ENCODE measurements at places on chromosomes 11 and 22.

- no peak for DNase-seq
Observed at GRCh38 chr11:67694875-67695555, 20.6 kb upstream of the ALDH3B2 start.

DNA sequence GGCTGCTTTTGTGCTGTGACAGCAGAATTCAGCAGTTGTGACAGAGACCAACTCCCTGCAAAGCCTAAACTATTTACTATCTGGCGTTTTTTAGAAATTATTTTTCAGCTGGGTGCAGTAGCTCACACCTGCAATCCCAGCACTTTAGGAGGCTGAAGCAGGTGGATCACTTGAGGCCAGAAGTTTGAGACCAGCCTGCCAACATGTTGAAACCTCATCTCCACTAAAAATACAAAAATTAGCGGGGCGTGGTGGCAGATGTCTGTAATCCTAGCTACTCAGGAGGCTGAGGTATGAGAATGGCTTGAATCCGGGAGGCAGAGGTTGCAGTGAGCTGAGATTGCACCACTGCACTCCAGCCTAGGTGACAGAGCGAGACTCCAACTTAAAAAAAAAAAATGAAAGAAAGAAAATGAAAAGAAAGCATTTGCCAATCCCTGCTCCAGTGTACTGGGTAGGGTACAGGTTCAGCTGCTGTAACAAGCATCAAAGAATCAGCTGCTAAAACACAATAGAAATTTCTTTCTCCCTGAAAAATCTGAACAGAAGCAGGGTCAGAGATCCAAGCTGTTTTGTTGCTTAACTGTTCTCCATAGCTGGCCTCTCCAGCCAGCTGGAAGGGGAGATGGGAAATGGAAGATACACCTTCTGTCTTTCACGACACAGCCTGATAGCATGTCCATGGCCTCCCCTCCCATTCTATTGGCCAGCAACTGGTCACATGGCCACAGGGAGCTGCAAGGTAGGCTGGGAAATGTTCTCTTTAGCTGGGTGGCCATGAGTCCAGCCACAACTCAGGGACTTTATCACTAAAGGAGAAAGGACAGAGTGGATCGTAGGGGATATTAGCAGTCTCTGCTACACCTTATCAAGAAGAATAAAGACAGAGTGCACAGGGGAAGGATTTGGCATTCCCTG lies 8.5 kb upstream of the NCF4 start:
- no peak for DNase-seq

DNA sequence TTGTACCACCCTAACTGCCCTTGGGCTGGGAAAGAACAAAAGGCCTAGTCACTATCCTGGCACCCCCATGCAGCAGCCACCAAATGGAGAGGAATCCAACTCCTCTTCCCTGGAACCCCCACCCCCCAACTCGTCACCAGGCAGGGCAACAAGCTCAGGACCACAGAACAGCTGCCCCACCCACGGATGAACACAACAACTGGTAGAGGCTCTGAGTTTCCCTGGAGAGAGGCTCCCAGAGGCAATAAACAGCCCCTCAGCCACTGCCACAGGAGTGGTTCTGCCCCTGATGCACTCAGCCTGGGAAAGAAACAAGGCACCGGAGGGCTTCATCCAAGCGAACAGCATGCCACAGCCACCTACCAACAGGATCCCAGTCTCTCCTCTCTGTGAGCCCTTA lies 778.4 kb upstream of the FAT3 start:
- no peak for DNase-seq

DNA sequence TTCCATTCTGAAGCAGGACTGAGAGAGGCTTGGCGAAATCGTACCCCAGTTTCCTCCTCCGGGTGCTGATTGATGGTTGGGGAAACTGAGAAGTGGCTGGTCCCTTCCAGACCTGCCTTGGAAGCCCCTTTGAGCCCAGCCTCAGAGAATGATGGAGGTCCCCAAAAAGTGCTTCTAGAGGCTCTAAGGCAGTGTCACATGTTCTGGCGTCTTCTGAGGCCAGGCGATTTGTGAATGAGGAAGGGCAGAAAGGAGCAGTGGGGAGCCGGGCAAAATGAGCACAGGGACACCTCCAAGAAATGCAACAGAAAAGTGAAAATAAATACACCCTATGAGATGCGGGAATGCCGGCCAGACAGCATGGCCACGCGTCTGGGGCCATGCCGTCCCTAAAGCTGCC lies 1.0 kb upstream of the LIF start:
- DNase-seq, result no peak

DNA sequence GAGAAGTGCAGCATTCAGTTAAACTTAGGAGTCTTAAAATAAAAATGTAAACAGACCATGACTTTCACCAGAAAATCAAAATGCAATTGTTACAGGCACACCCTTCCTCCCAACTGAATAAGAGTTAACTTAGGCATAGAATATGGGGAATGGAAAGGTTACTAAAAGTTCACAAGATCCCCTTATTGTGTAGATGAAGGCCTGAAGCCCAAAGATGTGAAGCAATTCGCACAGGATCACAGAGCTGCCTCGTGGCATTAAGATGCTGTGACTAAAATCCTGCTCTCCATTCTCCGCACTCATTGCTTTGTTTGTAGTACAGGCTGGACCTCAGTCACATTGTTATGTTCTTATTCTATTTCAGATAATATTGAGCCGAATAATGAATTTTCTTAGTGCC lies 4.0 kb downstream of the MS4A5 start:
- DNase-seq, result no peak

GRCh38 chr11:79274636-79275331 lies 166.0 kb downstream of the TENM4 start:
- no peak for DNase-seq

GRCh38 chr11:100860318-100861155 lies 173.4 kb downstream of the ARHGAP42 start:
- DNase-seq, result no peak

DNA sequence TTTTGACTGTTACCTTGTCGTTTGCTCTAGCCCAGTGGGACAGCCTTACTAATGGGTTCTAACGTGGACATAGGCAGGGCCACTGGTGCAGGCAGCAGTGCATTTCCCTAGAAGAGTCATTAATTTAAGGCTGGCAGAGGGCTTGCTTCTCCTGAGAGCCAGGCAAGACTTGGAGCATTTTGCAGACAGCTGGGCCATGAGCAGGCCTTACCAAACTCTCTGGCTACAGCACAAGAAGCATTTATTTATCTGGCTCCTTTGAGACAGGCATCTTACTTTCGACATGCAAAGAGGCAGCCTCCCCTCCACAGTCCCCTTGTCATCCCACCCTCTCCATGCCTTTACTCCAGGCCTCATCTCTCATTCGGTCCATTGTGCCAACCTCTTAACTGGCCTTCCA lies 139.9 kb downstream of the CSNK2A3 start:
- DNase-seq, result no peak

- no peak for DNase-seq
Observed at GRCh38 chr11:100546714-100547113, 140.4 kb upstream of the ARHGAP42 start.

GRCh38 chr22:20966883-20967696 lies at the start of gene AIFM3:
Gene AIFM3, plus strand, starts transcription at chr22:20967255. Its CDS starts 690 bp downstream, at chr22:20967945.
- DNase-seq, result no peak

DNA sequence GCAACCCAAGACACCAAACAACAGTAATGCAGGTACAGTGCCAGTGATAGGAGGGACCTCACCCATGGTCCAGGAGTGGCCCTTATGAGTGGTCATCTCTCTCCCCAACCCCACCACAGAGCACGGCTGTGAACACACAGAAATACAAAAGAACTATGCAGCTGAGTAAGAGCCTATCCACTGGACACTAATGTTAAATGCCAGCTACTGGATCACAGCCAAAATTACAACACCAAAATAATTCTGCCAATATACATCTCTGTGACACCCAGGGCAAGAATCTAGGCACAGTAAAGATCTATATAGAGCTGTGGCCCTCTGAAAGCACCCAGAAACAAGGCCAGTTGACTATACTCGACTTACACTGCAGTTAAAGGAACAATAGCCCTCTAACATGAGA lies 22.8 kb upstream of the GPR83 start:
- no peak for DNase-seq

DNA sequence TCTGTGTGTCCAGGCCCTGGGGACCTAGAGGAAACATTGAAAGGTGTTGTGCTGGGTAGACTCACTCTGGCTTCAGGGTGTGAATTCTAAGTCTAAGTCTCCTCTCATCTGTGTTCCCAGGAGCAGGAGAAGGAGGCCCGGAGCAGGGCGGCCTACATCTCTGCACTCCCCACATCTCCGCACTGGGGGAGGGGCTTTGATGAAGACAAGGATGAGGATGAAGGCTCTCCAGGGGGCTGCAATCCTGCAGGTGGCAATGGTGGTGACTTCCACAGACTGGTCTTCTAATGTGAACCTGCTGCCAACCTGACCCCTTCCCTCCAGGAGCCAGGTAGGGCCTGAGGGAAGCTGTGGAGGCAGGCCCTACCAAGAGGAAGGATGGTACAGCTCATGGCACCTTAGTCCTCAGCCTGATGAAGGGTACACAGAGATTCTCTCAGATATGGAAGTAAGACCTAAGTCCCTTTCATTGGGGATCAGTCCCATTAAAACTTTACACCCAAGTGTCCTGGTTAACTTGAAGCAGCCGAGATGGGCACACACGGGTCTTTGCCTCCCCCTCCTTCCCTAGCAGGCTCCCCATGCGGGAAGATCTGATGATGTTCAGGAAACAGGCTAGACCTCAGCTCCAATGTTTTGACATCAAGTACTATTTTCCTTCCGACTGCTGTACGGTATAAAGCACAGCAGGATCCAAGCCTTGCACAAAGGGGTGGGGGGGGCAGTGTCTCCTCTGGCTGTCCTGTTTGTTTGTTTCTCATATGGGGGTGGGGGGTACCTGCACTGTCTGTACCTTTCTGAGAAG lies 25.0 kb downstream of the USP35 start:
- no peak for DNase-seq

DNA sequence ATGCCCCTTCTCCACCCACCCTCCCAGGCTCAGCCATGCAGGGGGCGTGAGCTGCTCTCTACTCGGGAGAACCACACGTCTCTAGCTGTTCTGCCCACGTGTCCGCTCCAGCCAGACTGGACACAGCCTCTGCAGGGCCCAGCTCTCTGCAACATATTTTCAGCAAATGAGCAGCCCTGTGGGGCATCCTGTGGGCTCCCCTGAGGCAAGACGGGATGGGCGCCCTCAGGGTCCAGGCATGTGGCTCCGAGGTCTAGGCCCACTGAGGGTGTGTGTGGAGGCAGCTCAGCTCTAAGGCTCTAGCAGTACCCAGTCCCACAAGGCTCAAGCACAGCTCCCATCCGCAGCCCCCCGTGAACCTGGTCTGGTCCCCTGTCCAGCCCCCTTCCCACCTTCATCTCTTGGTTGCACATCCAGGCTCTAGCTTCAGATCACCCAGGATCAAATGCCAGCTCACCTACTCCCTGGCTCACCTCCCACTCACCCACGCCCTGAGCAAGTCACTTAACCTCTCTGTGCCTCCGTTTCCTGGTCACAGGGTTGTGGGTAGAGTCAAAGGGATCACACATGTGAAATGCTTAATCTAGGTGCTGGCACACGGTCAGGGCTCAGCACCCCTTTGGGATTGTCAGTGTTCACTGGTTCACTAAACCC lies 57.8 kb upstream of the TCF20 start:
- no peak for DNase-seq

- no peak for DNase-seq
Observed at GRCh38 chr11:61279934-61280659, 15.0 kb downstream of the VWCE start.

DNA sequence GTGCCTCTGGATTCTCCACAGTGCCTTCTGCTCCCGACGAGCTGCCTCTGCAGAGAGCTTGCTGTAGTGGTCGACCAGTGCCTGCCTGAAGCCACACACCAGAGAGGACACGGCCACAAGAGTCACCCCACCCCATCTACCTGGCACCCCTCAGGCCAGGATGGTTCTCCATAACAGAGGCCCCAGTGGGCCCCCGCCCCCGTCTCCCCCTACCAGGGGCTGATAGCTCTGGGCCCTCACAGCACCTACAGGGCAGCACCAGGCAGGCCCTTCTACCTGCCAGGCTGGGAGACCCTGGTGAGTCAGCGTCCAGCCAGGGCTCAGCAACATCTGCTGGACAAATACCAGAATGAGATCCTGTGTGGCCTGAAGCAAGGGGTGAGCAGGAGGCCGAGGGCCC lies 21.7 kb downstream of the SELENOO start:
- no peak for DNase-seq

- no peak for DNase-seq
Observed at GRCh38 chr22:36510966-36511881, 4.4 kb upstream of the FOXRED2 start.

DNA sequence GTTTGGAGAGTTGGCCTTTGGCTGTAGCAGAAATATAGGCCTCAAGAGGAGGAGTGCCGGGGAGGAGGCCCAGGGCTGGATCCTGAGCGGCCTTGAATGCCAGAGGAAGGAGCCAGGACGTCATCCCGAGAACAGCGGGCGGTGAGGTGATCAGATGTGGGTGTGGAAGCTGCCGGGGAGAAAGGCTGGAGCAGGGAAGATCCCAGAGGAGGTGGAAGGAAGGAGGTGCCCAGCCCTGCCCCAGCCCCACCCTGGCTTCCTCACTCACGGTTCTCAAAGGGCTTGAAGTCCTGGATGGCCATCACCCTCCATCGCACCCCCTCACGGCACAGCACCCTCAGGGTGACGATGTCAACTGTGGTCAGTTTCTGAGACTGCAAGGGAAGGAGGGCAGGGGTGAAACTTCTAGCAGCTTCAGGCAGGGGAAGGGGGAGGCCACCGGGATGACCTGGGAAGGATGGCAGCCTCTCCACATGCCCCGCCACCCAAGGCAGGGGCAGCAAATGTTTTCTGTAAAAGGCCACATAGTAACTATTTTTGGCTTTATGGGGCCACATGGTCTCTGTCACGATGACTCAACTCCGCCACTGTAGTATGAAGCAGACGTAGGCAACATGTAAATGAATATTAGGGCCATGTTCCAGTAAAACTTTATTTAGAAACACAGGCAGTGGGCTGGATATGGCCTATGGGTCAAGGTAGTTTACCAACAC lies 10.7 kb downstream of the IL2RB start:
- no peak for DNase-seq

GRCh38 chr11:117390743-117391142 lies 63.1 kb downstream of the CEP164 start:
- no peak for DNase-seq

- DNase-seq, result no peak
Observed at GRCh38 chr22:35805466-35805865, 87.8 kb downstream of the APOL5 start.

DNA sequence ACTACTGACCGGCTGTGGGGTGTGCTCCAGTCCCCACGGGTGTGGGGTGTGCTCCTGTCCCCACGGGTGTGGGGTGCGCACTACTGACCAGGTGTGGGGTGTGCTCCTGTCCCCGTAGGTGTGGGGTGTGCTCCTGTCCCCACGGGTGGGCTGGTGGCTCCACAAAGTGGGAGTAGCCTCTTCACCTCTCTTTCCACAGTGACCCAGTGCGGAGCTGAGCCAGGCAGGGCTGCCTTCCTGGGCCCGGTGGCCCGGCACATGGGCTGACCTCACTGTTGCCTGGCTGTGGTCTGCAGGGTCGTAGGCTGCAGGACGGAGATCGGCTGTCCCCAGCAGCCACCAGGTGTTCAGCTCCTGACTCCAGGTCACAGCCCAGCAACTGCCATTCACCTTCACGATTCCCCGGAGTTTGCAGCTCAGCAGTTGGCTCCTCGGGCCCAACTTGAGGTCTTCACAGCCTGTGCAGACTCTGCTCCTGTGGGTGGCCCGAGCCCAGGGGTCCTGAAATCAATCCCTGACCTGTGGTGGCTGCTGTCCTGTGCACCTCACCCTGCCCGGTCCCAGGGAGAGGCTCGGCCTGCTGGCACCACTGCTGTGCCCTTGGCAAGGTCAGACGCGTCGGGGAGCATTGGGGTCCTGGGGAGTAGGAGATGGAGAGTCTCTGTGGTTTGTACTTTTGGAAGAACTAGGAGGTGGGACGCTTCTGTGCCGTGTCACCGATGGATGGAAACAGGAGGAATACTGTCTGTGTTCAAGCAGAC lies 414.3 kb downstream of the TBC1D22A start:
- no peak for DNase-seq

- no peak for DNase-seq
Observed at GRCh38 chr22:34356481-34356880, 436.2 kb upstream of the LARGE1 start.

All from NCI-H510A (cell line).